ENCODE measurements at places on chromosomes 12 and 14.
A peak's percentile ranks its signal among the peaks of the same experiment; 100 is the strongest.

DNA sequence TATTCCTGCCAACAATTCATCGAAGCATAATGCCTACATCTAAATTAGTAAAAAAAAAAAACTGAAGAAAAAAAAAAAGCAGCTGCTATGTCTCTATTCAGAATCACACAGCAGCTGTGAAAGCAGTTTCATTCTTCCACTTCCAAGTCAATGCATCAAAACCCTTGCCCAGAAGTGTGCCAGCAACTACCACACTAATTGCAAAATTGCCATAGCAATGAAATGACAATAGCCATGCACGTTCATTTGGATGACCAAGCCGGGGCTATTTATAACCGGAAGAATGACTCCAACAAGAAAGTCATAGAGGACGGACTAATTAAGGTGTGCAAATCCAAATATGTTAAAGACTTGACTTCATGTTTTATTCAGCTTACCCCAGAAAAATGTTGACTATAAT lies 42.5 kb downstream of the SLC2A13 start:
- no peaks in the 10 kb centered on the region for H3K27me3 ChIP-seq
- no peaks in the 10 kb centered on the region for H3K36me3 ChIP-seq

DNA sequence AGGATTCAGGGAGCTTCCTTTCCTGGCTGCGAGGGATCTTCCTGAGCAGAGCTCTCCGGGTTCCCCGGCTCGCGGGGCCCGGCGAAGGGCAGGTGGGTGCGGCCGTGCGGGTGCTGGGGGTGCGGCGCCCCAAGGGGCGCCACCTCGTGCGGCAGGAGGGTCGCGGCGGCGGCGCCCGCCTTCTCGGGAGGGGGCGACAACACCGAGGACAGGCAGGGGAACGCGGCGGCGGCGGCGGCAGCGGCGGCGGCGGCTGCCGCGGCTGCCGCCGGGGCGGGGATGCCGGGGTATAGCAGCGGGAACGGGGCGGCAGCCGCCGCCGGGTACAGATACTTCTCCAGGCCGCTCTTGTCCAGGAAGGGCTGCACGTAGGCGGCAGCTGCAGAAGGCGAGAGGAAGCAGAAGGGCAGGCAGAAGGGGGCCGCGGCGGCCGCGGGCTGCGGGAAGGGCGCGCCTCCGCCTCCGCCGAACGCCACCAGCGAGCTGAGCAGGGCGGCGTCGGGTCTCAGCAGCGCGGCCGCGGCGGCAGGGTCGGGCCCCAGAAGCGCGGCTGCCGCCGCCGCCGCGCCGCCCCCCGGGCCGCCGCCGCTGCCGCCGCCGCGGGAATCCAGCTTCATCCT lies 2.7 kb downstream of the BHLHE41 start:
- H3K27ac ChIP-seq = peak overlapping the region; percentile 94
- no peaks in the 10 kb centered on the region for H3K36me3 ChIP-seq
- no peaks in the 10 kb centered on the region for H3K27me3 ChIP-seq
- H3K4me3 ChIP-seq = peak overlapping the region; percentile 63
- peaks cover 60% of the 10 kb centered on the region for H3K4me1 ChIP-seq

- no peaks in the 10 kb centered on the region for H3K27me3 ChIP-seq
- H3K27ac ChIP-seq = no peak overlapping the region
- no peaks in the 10 kb centered on the region for H3K36me3 ChIP-seq
- DNase-seq = no peak
- no peak overlapping the region for H3K4me3 ChIP-seq
Observed at GRCh38 chr12:77377116-77377515, 311.7 kb upstream of the E2F7 start.

DNA sequence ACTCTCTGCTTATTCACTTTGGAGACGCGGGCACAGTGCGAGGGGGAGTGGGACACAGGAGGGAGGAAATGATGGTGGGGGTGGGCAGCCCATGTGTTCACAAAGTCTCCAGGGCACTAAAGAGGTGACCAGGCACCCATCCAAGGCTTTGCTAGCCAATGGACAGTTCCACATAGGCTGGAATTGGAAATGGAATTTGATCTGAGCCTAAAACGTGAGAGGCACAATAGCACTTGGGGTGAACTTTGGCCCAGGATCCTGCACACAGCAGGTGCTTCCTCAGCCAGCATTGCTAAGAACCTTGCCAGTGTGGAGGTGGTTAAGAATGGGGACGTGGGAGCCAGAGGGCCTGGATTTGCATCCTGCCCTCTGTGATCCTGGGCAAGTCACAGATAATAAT lies 193.8 kb downstream of the CHST11 start:
- H3K36me3 ChIP-seq = no peaks in the 10 kb centered on the region
- no peaks in the 10 kb centered on the region for H3K27me3 ChIP-seq
- no peak overlapping the region for H3K27ac ChIP-seq
- no peak overlapping the region for H3K4me3 ChIP-seq
- no peaks in the 10 kb centered on the region for H3K4me1 ChIP-seq

GRCh38 chr12:87931812-87932211 lies 97.4 kb downstream of the C12orf50 start:
- no peak for DNase-seq
- no peaks in the 10 kb centered on the region for H3K36me3 ChIP-seq
- H3K4me1 ChIP-seq = no peaks in the 10 kb centered on the region
- no peaks in the 10 kb centered on the region for H3K27me3 ChIP-seq

GRCh38 chr14:57492859-57493258 lies 798 bp downstream of the CCDC198 start:
- H3K27ac ChIP-seq = no peak overlapping the region
- H3K4me1 ChIP-seq = no peaks in the 10 kb centered on the region
- no peak overlapping the region for H3K4me3 ChIP-seq
- DNase-seq = no peak
- no peaks in the 10 kb centered on the region for H3K27me3 ChIP-seq

- no peak for DNase-seq
- no peak overlapping the region for H3K27ac ChIP-seq
- no peaks in the 10 kb centered on the region for H3K27me3 ChIP-seq
Observed at GRCh38 chr14:61752626-61753025, 9.6 kb upstream of the SNAPC1 start.

DNA sequence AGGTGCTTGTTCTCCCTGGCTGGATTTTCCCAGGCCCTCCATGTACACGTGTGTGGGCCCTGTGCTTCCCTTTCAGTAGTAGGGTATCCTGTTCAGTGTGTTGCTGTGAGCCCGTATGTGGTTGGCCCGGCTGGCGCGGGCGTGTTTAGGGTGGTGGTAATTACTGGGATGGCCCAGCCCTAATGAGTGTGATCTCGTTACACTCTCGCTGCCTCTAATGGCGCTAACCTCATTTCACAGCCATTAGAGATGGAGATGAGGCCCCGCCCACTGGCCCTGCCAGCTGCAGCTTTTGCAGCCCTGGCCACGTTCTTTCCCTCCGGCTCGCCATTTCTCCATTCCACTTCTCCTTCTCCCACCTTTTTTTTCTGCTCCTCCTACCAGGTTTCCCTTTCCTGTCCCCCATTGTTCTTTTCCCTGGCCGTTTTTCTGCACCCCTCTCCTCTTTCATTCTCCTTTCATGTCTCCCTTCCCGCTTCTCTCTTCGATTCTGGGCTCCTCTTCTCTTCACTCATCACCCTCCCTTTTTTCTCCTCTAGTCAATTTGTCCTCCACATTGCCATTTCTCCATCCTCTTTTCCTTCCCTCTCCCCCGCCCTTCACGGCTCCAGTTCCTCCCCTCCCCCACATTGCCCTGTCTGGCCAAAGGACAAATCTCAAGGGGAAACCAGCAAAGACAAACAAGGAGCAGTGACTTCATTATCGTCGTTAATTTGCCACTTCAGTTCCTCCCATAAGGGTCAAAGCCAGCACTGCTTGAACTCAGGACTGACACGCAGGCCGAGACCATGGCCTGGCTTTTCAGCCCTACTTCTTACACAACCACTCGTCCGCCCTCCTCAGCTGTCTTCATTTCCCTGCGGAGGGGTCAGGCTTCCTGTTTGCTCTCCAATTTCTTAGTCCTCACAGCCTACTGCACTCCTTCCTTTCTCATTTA lies 6.8 kb downstream of the ZFHX2 start:
- DNase-seq = no peak
- no peak overlapping the region for H3K27ac ChIP-seq
- no peaks in the 10 kb centered on the region for H3K36me3 ChIP-seq
- H3K4me1 ChIP-seq = no peaks in the 10 kb centered on the region
- no peak overlapping the region for H3K4me3 ChIP-seq
- H3K27me3 ChIP-seq = no peaks in the 10 kb centered on the region

GRCh38 chr12:52721838-52722470 lies 18.6 kb upstream of the KRT77 start:
- no peak overlapping the region for H3K4me3 ChIP-seq
- no peaks in the 10 kb centered on the region for H3K4me1 ChIP-seq

DNA sequence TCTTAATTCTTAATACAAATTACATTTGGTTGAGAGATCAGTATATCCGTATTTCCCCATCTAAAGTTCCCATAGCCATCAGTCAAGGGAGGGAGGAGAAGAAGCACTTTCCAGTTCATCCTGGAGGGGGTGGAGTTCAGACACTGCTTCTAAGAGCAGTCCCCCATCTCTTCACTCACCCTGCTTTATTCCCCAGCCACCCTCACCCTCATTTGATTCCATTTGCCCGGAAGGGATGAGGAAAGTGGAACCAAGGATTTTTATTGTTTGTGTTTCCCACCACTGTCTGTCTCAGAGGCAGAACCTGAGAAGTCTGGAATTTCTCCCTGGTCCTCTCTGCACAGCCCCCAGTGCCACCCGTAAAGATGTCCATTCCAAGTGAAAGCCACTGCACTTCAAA lies 134.2 kb upstream of the HIF1A start:
- H3K4me3 ChIP-seq = no peak overlapping the region
- no peak for DNase-seq
- peak overlapping the region; percentile 15 for H3K27ac ChIP-seq
- H3K4me1 ChIP-seq = peaks cover 20% of the 10 kb centered on the region
- H3K27me3 ChIP-seq = no peaks in the 10 kb centered on the region

- no peaks in the 10 kb centered on the region for H3K36me3 ChIP-seq
- no peaks in the 10 kb centered on the region for H3K27me3 ChIP-seq
- H3K27ac ChIP-seq = no peak overlapping the region
Observed at GRCh38 chr14:88841741-88842140, 17.3 kb downstream of the TTC8 start.

- no peaks in the 10 kb centered on the region for H3K36me3 ChIP-seq
- DNase-seq = no peak
- no peak overlapping the region for H3K27ac ChIP-seq
- no peaks in the 10 kb centered on the region for H3K4me1 ChIP-seq
- no peak overlapping the region for H3K4me3 ChIP-seq
Observed at GRCh38 chr14:101028971-101029667, 125.6 kb upstream of the RTL1 start.

GRCh38 chr12:94973221-94973620 lies 30.3 kb downstream of the NDUFA12 start:
- H3K27ac ChIP-seq = no peak overlapping the region
- H3K4me3 ChIP-seq = no peak overlapping the region
- H3K27me3 ChIP-seq = no peaks in the 10 kb centered on the region
- no peak for DNase-seq

- peak overlapping the region; percentile 63 for H3K27ac ChIP-seq
- no peaks in the 10 kb centered on the region for H3K27me3 ChIP-seq
- no peak overlapping the region for H3K4me3 ChIP-seq
- no peaks in the 10 kb centered on the region for H3K36me3 ChIP-seq
Observed at GRCh38 chr12:46219877-46220655, 48.8 kb downstream of the SLC38A1 start.

DNA sequence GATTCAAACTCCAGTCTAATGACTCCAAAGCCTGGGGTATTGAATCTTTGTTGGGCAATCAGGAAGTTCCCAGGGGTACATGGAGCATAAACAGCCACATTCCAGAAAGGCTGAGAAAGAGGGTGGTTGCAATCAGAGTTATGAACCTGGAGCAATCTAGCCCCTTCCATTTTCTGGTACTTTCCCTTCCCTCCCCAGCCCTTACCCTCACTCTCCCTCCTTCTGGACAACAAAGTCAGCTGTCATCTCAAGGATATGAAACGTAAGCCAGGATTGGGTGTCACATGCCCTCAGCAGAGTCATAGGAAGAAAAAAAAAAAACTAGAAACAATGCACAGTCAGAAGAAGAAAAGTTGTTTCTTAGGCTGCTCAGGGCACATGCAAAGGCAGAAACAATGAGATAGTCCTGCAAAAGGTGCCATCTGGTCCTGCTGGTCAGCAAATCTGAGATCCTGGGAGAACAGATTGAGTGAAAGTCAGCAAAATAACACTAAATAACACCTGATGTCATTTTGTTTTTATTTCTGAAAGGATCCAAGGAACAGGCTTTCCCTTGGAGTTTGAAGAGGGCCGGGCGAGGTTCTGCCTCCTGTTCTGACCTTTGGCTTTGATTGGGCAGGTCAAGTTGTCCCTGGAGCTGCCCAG lies 27.1 kb downstream of the TMEM229B start:
- H3K4me3 ChIP-seq = no peak overlapping the region
- H3K27ac ChIP-seq = no peak overlapping the region
- no peak for DNase-seq
- H3K36me3 ChIP-seq = no peaks in the 10 kb centered on the region

DNA sequence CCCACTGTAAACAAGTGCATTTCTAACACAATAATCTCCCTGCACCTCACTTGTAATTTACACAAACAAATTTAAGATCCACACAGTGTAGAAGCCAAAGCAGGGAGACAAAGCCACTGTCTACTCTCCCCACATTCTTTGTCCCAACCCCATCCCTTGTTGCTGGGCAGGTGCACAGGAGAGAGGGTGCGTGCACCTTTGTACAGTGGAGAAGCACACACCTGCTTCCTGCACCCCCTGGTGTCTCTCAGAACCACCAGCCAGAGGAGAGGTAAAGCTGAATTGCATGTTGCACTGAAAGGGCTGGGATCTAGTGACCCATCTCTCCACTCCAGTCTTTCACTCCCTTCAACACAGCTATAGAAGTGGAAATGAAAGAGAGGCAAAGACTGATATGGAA lies 51.4 kb upstream of the IFNG-AS1 start:
- H3K4me1 ChIP-seq = no peaks in the 10 kb centered on the region
- H3K27me3 ChIP-seq = no peaks in the 10 kb centered on the region

- H3K36me3 ChIP-seq = no peaks in the 10 kb centered on the region
- H3K27me3 ChIP-seq = no peaks in the 10 kb centered on the region
- H3K4me3 ChIP-seq = no peak overlapping the region
- DNase-seq = no peak
Observed at GRCh38 chr12:16553457-16553856, 52.5 kb downstream of the LMO3 start.
